ENCODE measurements at places on chromosomes 6 and 20. TPM values are rescaled to one million over a fixed set of nuclear protein-coding genes. Genes with fewer than 3 reads are reported as not detected.

GRCh38 chr20:45328451-45328850 lies 19.8 kb downstream of the SDC4 start:
- DNase-seq = no peak

DNA sequence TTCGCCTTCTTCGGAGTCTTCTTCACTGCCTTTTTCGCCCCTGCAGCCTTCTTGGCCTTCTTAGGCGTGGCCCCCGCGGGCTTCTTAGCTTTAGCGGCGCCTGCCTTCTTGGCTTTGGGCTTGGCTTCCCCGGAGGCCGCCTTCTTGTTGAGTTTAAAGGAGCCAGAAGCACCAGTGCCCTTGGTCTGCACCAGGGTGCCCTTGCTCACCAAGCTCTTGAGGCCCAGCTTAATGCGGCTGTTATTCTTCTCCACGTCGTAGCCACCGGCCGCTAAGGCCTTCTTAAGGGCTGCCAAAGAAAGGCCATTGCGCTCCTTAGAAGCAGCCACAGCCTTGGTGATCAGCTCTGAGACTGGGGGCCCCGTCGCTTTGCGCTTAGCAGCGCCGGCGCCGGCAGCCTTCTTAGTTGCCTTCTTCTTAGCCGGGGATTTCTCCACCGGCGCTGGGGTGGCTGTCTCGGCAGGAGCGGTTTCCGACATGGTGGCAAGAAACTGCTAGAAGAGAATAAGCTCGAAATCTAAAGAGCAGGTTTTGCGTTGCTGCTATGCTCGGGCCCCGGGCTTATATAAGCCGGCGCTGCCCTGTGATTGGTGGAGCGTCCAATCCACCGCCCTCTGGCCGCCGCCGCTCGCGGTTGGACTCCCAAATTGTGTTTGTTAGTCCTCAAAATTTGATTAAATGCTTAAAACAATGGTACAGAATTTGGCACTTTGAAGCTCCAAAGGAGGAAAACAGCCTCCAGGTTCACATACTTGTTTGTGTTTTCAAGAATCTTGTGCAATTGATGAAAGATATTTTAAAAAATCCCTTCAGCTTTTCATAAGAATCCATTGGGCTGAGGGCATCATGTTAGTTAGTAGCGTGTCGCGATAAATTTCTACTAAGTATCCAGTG lies 44.9 kb downstream of the OR2B2 start:
- DNase-seq = peak; percentile 56

- DNase-seq = no peak
These were observed 25.8 kb upstream of the CNKSR3 start for GRCh38 chr6:154536255-154536654.

Gene DUSP15
- total RNA-seq = 1.2 TPM

- DNase-seq = no peak
These were observed 301.2 kb downstream of the CDKAL1 start for GRCh38 chr6:20835315-20836010.

DNA sequence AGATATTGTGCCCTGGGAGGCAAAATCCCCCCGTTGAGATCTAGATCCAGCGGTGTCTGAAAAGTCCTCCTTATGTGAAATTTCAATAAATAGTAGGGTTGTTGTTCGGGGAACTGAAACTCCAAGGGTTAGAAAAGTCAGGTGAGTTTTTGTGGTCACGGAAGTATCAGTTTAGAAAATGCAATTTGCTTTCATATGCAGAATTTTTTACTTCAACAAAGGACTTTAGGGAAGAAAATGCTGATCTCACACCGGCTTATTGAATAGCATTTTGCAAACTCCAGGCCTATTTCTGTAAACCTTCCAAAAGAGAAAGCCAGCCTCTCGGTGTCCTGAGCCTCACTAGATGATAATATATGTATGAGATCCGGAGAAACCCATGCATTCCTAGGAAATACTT lies 254.7 kb downstream of the TSHZ2 start:
- DNase-seq = no peak

GRCh38 chr20:7883741-7884140 lies 56.5 kb downstream of the HAO1 start:
- no peak for DNase-seq

Gene SLC26A8
- not detected for total RNA-seq

DNA sequence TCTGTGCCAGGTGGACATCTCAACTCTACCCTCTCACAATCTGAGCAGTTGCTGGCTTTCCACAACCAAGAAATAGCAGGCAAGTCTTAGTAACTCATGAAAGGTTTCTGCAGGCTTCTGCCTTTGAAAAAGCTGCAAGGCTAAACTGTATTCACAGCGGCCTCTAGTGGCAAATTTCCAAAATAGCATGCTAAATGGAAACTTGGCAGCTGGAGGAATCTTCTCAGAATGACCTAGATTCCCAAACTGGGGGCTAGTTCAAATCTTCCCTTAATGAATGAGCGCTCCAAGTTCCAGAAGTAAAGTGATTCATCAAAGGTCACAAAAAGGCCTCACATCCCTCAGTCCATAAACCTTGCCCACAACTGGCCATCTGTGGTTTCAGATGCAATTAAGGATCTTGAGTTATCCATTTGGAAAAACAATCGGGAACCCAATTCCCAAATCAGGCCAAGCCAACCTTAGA lies 11.9 kb upstream of the CPNE5 start:
- DNase-seq = peak; percentile 57

- no peak for DNase-seq
These were observed 15.4 kb downstream of the SYNJ2 start for GRCh38 chr6:157996918-157997702.

Gene C4B
- 3.7 TPM for total RNA-seq

GRCh38 chr6:160065200-160065599 lies 56.4 kb upstream of the SLC22A1 start:
- no peak for DNase-seq

Gene CYP39A1
- 0.84 TPM for total RNA-seq

- no peak for DNase-seq
These were observed 211.0 kb upstream of the RIMS1 start for GRCh38 chr6:71675386-71675785.

DNA sequence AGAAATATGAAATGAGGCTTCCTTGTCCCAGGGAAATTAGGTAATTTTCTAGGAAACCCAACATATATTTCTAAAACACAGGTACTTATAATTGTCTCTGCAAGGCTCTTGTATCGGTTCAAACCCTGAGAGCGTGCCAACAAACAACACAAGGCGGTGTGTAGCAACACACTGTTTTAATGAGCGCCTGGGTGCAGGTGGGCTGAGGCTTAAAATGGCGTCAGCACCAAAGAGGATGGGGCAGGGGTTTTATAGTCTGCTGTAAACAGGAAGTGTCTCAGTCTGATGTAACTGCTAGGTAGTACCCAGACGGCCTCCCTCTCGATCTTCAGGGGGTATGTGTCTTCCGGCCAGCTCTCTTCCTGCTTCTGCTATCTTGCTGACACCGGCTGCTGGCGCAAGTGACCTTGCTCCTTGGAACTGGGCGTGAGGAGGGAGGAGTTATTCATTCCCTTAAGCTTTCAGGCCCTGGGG lies 69.7 kb downstream of the EPB41L2 start:
- no peak for DNase-seq

- DNase-seq = no peak
These were observed 7.1 kb upstream of the ZNF318 start for GRCh38 chr6:43376551-43376981.

Gene TPD52L1
- 32.4 TPM for total RNA-seq

Gene KHDC1
- 2.9 TPM for total RNA-seq

Gene SYNDIG1
- 8.7 TPM for total RNA-seq

DNA sequence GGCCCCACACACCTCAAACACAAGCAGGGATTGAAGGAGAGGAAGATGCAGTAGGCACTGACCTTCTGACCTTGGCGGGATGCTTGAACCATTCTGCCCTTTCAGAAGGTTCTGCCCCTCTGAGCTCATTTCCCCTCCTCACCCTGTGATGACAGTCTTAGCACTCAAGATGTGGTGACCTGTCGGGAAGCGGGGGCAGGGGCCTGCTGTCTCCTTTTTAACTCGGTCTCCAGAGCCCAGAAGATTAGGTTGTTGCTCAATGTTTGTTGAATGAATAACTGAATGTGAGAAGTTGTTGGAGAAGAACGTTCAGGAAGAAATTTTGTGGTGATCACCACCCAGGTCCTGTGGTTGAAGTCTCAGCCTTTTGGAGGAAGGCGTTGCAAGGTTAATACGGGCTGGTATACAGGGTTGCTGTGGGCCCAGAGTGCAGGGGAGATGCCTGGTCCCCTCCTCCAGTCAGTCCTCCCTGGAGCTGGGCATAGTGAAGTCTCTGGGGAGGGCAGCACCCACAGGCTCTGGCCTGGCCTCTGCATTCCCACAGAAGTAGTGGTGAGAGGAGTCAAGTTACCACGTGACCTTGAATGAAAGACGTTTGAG lies 49.7 kb upstream of the FUCA2 start:
- DNase-seq = no peak

DNA sequence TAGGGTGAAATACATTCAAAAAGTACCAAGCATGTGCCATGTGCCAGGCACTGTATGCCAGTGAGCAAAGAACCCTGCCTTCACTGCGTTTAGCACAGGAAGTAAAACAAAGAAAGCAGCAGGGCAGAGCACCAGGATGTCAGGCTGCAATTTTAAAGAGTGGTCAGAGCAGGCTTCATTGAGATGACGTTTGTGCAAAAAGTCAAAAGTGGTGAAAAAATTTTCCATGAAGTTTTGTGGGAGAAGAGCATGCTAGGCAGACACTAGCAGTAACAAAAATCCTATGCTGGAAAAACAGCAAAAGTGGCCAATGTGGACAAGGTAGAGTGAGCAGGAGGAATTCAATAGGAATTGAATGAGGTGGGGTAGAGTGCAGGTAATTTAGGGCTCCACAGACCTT lies 31.3 kb downstream of the AKIRIN2 start:
- no peak for DNase-seq

DNA sequence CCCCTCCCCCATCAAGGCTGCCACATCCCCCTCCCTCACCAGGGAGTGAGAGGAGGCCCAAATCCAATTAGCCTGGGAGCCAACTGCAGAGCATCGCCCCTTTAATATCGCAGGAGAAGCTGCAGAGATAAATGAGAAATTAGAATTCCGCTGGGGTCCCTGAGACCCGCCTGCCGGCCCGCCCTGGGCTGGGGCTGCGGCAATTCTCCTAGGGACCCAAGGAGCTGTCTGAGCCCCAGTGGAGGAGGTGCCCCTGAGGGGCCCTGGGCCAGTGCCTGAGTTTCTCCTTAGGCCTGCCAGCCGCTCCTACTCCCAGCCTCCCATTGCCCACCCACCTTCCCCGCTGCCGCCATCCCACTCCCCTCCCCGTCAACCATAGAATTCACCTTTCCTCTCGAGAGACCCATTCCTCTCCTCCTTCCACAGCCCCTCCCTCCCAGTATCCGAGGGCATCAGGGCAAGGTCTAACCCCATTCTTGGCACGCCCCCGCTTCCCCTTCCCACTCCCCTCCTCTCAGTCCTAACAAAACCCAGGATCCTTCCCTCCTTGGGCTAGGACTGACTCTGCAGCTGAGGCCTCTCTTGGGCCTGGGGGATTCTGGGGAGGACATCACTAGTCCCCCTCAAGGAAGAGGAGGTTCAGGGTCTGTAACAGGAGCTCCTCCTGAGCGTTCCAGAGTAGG lies 20.0 kb upstream of the CDH22 start:
- DNase-seq = no peak

- no peak for DNase-seq
These were observed 8.6 kb upstream of the GABBR1 start for GRCh38 chr6:29641430-29642148.

Gene BHLHE23
- total RNA-seq = not detected

GRCh38 chr6:44217332-44218143 lies 812 bp downstream of the MYMX start:
- peak; percentile 25 for DNase-seq
